Activated T-helper 1 cell treated with anti-CD3 and anti-CD28 coated beads, Interleukin-2, amount 50 U/mL, for 16 hours (primary cell): ENCODE measurements at places on chromosomes 5 and 9.
A peak's percentile ranks its signal among the peaks of the same experiment; 100 is the strongest.

DNA sequence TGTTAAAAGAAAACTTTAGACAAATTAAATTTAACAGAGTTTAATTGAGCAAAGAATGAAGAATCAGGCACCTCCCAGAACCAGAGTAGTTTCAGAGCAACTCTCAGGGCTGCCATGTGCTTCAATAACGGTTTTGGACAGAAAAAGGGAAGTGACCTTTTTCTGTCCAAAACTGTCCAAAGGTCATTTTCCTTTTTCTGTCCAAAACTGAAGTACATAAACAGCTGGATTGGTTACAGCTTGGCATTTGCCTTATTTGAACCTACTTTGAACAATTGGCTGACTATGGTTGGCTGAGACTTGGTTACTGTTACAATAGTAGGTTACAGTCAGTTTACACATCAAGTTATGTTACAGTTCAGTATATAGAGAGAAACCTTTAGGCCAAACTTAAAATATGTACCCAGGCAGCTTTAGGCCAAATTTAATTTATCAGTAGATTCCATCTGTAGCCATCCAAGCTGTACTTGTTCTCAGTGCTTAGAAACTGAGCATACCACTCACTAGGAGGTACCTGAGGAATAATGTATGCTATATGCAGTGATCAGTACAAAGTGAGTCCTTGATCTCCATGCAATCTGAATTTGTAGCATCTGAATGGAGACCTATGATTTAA, 44.0 kb downstream of the C9orf85 start:
- DNase-seq = no peak

GRCh38 chr5:120545007-120545406, 80.9 kb downstream of the PRR16 start:
- no peak for DNase-seq

DNA sequence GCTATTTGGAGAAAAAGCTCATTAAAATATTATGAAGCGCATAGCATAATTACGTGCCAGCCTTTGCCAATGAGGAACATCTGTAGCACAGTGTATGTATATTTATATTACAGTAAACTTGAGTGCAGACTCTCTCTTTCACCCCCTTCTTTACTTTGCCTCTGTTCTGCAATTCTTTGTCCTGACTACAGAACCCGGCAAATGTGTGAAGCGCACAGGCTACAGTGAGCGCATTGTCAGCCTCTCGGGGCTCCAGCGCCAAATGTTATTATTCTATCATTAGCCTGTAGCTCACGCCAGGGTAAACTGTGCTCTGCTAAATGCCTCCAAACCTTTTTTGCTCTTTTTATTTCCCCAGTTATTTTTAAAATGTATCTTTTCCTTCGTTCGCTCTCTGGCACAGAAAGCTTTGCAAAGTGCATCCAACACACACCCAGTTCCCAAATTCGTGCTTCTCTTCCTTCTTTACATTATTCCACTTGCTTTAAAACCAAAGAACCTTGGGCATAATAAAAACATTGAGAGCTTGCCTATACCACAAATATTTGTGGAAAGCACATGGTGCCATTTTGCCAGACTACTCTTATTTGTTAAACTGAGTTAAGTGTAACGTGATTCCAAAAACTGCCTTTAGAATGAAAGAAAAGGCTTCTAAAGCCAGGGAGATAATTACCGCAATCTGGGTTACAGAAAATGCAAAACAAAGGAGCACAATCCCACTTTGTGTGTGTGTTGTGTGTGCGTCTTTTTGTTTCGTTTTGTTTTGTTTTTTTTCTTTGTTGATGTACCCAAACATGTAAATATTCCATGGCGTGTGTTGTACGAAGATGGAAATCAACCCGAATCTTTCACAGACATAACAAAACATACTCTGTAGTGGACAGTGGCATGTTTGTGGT, 164.1 kb upstream of the MPDZ start:
- no peak for DNase-seq

DNA sequence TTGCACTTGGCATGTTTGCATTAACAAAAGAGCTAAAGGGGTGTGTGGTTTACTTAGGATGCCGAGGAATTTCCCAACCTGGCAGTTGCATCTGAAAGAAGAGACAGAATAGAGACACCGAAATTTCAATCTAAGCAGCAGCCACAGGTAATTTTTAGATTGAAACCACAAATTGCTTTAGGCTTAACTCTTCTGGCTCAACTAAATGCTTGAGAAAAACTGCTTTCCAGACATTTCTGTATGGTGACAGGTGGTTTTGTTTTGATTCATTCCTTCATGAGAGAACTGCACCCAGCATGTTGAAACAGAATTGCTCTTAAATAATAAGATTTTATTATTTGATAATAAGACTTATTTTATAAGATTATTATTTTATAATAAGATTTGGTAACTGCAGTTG, 21.5 kb downstream of the SECISBP2 start:
- no peak for DNase-seq

- no peak for DNase-seq
Observed at GRCh38 chr5:33565324-33565723, 124.6 kb downstream of the TARS1 start.

DNA sequence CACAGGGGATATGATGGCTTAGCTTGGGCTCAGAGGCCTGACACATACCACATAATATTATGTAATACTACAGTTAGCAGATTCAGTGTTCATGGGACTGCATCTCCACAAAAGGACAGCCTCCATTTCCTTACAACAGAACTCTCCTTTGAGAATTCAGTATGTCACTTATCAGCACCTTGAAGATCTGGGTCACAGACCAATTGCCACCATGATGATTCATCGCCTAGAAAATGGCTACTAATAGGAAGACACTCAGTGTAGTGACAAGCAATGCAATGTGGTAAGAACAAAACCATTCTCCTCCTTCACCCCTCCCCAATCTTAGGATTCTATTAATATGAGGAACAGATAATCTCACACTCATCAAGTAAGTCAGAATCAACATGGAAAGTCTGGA, 38.7 kb upstream of the PRLR start:
- DNase-seq = no peak

GRCh38 chr5:126395198-126395597, 28.0 kb upstream of the GRAMD2B start:
- DNase-seq = no peak

- no peak for DNase-seq
Observed at GRCh38 chr5:123671042-123671441, 159.1 kb downstream of the CSNK1G3 start.

GRCh38 chr9:18985996-18986395, 47.0 kb downstream of the SAXO1 start:
- no peak for DNase-seq

GRCh38 chr9:70093944-70094343, 50.3 kb downstream of the MAMDC2 start:
- DNase-seq = no peak

DNA sequence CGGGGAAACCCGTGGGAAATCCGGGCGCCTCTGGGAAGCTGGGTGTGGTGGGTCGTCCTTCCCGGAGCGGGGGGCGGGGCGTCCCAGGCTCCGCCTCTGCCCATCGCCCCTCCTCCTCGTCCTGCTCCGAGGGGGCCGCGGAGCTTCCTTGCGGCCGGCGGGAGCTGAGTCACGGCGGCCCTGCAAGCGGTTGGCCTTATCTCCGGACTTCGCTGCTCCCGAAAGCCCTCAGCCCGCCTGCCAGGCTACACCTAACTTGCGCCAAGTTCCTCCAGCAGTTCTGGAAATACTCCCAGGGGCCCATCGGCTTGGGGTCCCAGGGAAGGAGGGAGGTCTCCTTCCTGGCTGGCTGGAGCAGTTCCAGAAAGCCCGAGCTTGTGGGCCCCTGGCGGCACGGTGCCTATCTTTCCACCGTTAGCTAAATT, 54.1 kb upstream of the CDKN2AIPNL start:
- peak; percentile 23 for DNase-seq
